Fibroblast of lung (primary cell): ENCODE measurements at places on chromosomes 5 and 9. TPM values are rescaled to one million over a fixed set of nuclear protein-coding genes. Genes with fewer than 3 reads are reported as not detected.

PCDH1 gene
- total RNA-seq: 0.66 and 2.3 TPM in 2 replicates

DNA sequence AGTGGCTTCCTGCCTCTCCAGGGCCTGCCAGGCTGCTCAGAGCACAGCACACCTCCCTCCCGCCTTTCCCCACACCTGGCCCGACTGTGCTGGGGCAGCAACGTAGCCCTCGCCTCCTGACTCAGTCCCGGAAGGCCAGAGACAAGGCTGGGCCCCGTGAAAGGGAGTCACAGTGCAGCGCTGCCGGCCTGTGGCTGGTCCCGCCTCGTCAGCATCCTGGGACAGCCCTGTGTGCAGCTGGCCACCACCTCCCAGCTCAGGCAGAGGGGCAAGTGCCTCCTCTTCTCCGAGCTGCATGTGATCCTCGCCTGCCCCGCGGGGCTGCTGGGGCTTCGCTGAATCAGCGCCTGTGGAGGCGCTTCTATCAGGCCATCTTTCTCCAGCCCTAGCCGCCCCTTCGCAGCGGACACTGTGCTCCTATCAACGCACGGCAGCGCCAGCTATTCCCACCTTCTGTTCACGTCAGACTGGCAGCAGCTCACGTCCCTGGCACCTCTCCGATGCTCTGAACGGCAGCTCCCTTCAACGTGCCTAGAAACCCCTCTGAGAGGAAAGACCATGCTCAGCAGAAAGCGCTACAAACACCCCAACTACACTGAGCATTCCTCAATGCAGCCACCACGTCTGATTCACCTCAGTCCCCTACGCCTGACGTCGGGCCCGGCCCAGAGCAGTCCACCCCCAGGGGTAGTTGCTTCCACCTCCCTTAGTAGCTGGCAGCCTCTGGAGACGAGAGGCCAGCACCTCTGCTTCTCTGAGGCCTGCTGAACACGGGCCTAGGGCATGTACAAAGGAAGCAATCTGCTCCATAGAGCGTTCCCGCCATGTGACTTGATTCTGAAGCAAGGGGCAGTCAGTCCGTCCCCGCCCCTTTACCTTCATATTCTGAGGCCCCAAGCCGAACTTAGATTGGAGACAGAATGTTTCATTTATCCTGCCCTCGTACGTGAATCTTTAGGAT is 78.8 kb downstream of the GPR21 start:
- no peak for DNase-seq

CCDC192 gene
- not detected in 2 replicates for total RNA-seq

DCAF10 gene
- total RNA-seq: 18.7 and 26.6 TPM in 2 replicates

PIP5KL1 gene
- 0.77 and 2.5 TPM in 2 replicates for total RNA-seq

GRCh38 chr5:122311961-122312590 is at the start of gene SNCAIP:
TSS of gene SNCAIP (plus strand) at chr5:122312237. CDS start at chr5:122391135, 78,898 bp downstream.
- DNase-seq: peak; percentile 63

- peak; percentile 2 for DNase-seq
Observed at GRCh38 chr9:20623021-20623747, 885 bp upstream of the MLLT3 start.

DNA sequence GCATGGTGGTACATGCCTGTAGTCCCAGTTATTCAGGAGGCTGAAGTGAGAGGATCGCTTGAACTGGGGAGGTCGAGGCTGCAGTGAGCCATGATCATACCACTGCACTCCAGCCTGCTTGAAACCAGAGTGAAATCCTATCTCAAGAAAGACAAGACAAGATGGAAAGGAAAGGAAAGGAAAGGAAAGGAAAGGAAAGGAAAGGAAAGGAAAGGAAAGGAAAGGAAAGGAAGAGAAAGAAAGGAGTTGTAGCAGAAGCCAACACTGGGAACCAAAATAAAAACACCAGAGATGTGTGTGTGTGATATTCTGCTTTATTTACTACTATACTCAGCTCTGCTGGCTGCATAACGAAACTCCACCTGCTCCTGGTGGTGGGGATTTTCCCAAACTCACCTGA is 115.3 kb downstream of the DRD1 start:
- no peak for DNase-seq

DNA sequence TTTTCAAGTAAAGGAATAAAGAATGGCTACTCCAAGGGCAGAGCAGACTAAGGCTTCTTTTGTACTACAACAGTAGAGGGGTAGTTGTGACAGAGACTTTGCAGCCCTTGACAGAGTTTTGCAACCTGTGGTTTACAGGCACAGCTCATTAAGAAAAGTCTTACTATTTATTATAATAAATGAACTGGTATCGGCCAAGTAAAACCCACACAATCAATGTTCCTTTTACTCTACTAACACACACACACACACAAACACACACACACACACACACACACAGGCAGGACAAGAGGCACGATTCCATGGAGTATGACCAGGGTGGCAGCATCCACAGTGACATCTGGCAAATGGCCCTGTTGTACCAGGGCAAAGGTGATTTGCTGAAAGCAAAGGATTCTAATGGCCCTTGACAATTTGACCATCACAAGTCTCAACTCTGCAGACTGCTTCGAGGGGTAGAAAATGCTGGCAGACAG is 59.1 kb upstream of the GOLPH3 start:
- no peak for DNase-seq

GRCh38 chr5:150674341-150674821 is 13.3 kb downstream of the MYOZ3 start:
- DNase-seq: no peak

GRM6 gene
- not detected in 2 replicates for total RNA-seq

PRDM9 gene
- not detected in 2 replicates for total RNA-seq

DNA sequence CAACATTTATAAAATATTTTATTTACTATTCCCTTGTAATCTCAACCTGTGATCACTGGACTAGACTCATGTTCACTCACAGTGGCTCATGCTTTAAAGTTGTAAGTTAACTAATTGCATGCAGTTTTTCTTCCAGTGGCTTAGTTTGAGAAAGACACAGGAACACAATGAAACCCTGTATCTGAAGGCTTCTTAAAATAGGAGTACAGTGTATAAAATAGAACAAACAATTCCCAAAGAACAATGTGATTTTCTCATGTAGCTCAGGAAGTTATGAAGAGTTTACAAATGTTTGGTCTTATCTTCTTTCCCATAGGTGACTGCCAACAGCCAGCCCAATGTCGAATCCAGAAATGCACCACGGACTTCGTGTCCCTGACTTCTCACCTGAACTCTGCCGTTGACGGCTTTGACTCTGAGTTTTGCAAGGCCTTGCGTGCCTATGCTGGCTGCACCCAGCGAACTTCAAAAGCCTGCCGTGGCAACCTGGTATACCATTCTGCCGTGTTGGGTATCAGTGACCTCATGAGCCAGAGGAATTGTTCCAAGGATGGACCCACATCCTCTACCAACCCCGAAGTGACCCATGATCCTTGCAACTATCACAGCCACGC is 5.9 kb downstream of the RGMB start:
- no peak for DNase-seq

DNA sequence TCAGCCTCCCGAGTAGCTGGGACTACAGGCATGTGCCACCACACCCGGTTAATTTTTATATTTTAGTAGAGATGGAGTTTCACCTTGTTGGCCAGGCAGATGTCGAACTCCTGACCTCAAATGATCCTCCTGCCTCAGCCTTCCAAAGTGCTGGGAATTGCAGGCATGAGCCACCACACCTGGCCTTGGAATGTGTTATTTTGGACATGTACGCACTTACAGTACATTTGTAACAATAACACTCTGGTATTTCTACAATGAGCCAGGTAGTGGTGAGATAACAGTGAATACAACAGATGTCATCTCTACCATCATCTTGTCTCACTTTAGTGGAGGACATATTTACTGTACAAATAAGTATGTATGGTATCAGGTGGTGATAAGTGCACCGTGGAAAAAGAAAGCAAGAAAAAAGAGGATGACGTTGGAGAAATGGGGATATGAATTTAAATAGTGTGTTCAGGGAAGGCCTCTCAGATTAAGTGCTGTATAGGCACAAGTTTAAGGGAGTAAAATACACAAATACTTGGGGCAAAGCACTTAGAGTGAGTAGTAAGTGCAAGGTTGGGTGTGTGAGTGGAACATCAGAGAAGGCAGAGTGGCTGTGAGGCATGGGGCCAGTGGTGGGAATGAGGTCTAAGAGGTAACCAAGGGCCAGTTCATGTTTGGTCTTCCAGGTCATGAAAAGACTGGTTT is 100.1 kb downstream of the CDC42SE2 start:
- DNase-seq: no peak

GRCh38 chr5:21219251-21219650 is 1231.3 kb upstream of the CDH18 start:
- peak; percentile 60 for DNase-seq

DNA sequence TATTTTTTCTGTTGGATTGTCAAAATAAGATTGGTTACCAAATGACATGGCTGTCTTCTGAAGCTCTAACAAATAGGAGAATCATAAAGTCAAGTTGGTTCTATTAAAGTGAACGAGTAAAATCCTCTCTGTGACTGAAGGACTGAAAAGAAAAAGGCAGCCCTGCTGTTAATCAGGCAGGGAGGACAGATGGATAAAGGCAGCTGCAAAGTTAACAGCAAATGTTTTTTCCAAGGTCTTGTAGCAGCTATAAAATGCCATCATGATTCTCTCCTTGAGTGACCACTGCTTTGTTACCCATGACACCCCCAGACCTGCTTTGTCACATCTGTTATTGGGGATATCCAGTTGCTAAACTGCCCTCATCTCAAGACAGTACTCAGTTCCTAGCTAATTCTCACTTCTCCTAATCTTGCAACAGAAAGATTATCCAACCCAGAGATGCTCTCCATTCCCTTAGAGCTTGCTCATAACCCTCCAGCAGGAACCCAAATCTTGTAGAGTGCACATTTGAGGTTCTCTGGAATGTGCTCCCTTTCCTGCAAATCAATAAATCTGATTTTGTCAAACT is 89.7 kb upstream of the PARP8 start:
- no peak for DNase-seq

- DNase-seq: no peak
Observed at GRCh38 chr5:171474230-171474813, 54.9 kb downstream of the FGF18 start.

GRCh38 chr5:138354926-138355378 is 2.5 kb downstream of the KDM3B start:
- DNase-seq: peak; percentile 88

DNA sequence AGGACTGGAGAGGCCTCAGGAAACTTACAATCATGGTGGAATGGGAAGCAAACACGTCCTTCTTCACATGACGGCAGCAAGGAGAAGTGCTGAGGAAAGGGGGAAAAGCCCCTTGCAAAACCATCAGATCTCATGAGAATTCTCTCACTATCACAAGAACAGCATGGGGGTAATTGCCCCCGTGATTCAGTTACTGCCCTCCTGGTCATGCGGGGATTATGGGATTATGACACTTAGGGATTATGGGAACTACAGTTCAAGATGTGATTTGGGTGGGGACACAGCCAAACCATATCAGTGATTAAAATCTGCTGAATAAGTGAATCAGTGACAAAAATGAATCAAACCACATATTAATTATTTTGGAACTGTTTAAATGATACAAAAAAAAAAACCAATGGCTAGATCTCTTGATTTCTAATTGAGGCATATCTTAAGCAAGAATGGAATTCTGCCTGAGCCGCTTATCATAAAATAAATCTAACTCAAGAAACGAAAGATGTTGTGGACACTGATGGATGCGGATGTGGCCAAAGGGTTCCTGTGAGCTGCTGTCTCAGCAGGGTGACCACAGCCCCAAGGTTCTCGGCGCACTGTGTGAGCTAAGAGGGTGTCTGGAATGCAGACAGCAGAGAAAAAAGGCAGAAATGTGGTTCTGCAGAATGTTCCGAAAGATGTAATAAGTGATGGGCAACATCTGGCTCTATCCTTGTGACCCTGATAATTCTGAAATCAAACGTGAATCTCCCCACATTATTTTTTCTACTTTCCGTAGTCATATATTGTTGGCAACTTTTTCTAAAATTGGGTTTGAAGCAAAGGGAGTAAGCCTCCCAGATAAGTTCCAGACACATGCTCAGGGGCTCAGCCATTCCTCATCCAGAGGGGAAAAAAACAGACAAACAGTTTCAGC is 107.2 kb upstream of the ICE1 start:
- no peak for DNase-seq

GRCh38 chr5:112002376-112002775 is 245.4 kb upstream of the NREP start:
- no peak for DNase-seq

SPATA31E1 gene
- not detected in 2 replicates for total RNA-seq

- no peak for DNase-seq
Observed at GRCh38 chr9:123614306-123615263, 258.6 kb downstream of the CRB2 start.

- peak; percentile 55 for DNase-seq
Observed at GRCh38 chr9:85522459-85523092, 219.2 kb downstream of the AGTPBP1 start.

SPARC gene
- total RNA-seq: 408 and 448 TPM in 2 replicates

- DNase-seq: peak; percentile 49
Observed at GRCh38 chr9:113556877-113557593, 93.5 kb downstream of the RGS3 start.

DNA sequence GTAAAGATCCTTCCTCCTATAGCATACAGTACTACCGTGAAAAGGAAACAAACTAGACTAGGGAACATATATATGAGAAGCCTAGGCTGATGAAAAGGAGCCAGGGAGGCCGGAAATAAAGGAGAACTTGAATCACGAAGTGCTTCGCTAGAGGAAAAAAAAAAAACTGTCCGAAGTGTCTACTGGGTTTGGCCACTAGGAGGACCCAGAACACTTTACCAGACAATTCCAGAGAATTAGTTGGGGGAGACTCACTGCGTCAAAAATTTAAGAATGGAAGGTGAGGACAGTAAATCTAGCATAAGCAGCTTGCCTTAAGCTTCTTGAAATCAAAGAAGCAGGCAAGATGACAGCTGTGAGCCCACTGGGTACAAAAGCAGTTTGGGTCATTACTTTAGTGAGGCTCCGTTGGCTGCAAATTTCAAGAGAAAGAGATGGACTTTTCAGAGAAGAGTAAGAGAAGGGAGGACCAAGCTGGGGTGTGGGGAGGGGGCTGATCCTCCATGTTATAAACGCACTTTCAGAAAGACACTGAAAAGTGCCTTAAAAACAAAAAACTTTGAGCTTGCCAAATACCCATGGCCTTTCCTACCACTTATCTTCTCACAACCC is 47.4 kb downstream of the P4HA2 start:
- peak; percentile 70 for DNase-seq

DNA sequence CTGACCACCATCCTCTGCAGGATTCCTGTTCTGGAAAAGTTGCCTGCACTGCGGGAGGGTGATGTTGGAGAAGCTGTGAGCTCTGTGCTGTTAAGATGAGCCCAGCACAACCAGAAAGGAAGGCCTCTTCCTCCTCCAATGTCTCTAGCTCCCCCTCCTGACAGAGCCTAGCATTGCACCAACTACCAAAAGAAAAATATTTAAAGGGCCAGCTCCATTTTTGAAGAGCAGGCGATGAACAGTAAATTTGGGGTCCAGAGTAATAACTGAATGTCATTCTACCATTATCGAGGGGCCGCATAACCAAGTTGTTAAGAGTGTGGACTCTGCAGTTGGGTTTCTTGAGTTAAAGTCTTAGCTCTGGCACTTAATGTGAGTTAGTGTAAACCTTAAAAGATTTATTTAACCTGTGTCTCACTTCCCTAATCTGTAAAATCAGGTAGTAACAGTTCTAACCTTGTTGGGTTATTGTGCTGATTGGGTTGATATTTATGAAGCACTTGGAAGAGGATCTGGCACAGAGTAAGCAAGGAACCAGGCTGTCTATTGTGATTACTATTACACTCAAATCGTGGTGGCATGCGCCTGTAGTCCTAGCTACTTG is 3.9 kb downstream of the TEX53 start:
- peak; percentile 80 for DNase-seq

GRCh38 chr5:123916345-123917121 is 404.6 kb downstream of the CSNK1G3 start:
- peak; percentile 95 for DNase-seq

OR1Q1 gene
- not detected in 2 replicates for total RNA-seq

GRCh38 chr9:71626395-71626794 is 141.9 kb downstream of the CEMIP2 start:
- DNase-seq: no peak

CERCAM gene
- 44.9 and 64.2 TPM in 2 replicates for total RNA-seq

- no peak for DNase-seq
Observed at GRCh38 chr9:34550681-34551270, 28.0 kb upstream of the ENHO start.
